Posterior cingulate gyrus (tissue), 11 donors: ENCODE measurements at places on chromosomes 7 and 10.

GRCh38 chr10:99346247-99346646 lies 17.1 kb downstream of the CNNM1 start:
- no peak for DNase-seq

GRCh38 chr7:78514634-78515033 lies 716.1 kb downstream of the PHTF2 start:
- DNase-seq = no peak

GRCh38 chr10:102824664-102825063 lies 12.5 kb downstream of the CYP17A1 start:
- no peak for DNase-seq

DNA sequence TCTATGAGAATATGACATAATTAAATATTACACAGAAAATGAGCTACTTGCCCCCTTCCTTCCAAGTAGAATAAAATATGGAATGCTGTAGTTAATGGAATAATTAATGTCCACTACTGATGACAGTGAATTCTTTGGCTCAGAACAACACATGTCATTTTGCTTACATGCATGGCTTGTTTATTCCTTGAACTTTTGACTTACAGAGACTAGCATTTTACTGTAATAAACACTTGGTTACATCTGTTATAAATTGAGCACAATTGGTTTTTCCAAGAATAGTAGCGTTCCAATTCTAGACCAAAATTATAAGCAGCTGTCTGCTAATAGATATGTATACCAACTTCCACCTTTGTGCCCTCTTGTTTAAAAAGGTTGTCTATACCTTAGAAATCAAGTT lies 286.7 kb downstream of the OTUD1 start:
- DNase-seq = no peak

- no peak for DNase-seq
These were observed 112.5 kb upstream of the GHITM start for GRCh38 chr10:84026821-84027257.

- DNase-seq = no peak
These were observed 315.1 kb downstream of the TNS3 start for GRCh38 chr7:47266799-47267198.

DNA sequence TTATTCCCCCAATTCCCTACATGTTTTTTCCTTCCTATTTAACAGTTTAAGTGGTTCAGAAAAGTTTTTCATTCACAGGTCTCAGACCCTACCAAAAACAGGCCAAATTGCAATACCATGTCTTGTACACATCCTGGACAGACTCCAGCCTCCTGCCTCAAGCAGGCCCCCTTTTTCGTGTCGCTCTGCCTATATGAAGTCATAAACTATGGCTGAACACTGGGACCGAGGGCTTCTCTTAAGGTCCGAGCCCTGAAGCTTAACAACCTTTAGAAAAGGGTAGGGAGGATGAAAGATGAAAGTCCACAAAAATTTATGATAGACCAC lies 1.4 kb downstream of the FBXW4 start:
- no peak for DNase-seq

DNA sequence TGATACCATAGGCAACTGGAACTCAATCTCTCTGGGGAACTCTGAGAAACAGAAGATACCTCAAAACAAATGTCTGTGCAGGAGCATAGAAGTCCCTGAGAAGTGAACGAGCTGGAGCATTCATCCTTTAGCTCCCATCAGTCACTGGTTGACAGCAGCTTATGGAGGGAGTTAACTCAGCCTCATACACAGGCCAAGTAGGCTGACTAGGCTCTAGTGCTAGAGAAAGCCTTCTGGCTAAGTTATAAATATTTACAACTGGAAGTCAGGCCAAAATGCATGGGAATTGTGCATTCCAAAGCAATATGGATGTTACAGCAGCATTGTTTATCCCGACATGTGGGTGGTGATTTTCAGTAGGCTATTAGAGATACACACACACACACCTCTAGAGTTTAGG lies 66.5 kb downstream of the ANK3 start:
- DNase-seq = no peak

GRCh38 chr10:96345222-96345621 lies 13.6 kb downstream of the OPALIN start:
- DNase-seq = no peak

DNA sequence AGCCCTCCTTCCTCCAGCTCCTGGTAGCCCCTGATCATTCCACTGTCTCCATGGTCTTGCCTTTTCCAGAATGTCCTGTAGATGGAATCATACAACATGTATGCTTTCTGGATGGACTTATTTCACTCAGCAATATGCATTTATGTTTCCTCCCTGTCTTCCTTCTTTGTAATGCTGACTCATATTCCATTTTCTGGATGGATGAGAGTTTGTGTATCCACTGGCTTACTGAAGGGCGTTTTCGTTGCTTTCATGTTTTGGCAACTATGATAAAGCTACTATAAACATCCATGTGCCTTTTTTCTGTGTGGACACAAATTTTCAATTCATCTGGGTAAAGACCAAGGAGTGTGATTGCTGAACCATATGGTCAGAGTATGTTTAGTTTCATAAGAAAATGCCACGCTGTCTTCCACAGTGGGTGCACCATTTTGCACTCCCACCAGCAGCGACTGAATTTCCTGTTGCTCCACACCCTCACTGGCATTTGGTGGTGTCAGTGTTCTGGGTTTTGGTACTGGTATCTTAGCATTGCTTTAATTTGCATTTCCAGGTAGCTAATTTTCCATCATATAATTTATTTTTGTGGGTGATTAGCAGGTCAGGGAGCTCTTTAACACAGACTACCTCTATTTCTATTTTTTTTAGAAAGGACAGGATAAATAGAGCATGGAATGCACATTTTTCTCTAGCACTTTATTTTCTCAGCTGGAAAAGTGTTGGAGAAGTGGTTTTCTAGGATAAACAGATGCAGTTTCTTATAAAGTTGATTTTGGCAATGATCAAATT lies 252.2 kb downstream of the WDR37 start:
- DNase-seq = no peak

- DNase-seq = no peak
These were observed 319.8 kb upstream of the PHYHIPL start for GRCh38 chr10:58856508-58857240.

DNA sequence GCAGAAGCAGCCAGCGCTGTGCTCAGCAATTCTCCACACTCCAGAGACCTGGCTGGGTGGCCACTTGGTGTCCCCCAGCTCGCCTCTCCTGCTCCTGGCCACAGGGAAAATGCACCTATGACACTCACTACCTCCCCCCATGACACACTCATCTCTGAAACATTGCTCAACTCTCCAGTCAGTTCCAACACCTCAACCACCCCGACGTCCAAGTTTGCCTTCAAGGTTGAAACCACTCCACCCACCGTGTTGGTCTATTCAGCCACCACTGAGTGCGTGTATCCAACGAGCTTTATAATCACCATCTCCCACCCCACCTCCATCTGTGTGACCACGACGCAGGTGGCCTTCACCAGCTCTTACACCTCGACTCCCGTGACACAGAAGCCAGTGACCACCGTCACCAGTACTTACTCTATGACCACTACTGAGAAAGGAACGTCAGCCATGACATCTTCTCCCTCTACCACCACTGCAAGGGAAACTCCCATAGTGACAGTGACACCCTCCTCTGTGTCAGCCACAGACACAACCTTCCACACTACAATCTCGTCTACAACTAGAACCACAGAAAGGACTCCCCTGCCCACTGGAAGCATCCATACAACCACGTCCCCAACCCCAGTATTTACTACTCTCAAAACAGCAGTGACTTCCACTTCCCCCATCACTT lies 2.7 kb downstream of the MUC3A start:
- no peak for DNase-seq

GRCh38 chr7:74153736-74154135 lies 20.4 kb upstream of the EIF4H start:
- no peak for DNase-seq

GRCh38 chr7:123628829-123629228 lies 26.8 kb upstream of the LMOD2 start:
- no peak for DNase-seq

DNA sequence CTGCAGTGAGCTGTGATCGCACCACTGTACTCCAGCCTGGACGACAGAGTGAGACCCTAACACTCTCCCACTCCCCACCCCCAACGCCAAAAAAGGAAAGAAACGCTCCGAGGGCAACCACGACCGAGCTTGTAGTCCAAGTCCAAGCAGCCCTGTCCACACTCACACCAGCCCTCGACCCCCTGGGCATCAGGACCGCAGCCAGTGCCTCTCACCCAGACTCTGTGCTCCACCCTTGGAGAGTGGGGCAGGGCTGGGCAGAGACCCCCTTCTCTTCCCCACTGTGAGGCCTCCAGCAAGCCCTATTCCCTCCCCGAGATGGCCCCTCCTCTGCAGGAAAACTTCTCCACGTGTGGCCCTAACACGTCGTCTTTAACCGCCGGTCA lies 82.6 kb downstream of the FOXL3 start:
- DNase-seq = no peak

- DNase-seq = no peak
These were observed 49.6 kb downstream of the ADARB2 start for GRCh38 chr10:1687623-1688150.

DNA sequence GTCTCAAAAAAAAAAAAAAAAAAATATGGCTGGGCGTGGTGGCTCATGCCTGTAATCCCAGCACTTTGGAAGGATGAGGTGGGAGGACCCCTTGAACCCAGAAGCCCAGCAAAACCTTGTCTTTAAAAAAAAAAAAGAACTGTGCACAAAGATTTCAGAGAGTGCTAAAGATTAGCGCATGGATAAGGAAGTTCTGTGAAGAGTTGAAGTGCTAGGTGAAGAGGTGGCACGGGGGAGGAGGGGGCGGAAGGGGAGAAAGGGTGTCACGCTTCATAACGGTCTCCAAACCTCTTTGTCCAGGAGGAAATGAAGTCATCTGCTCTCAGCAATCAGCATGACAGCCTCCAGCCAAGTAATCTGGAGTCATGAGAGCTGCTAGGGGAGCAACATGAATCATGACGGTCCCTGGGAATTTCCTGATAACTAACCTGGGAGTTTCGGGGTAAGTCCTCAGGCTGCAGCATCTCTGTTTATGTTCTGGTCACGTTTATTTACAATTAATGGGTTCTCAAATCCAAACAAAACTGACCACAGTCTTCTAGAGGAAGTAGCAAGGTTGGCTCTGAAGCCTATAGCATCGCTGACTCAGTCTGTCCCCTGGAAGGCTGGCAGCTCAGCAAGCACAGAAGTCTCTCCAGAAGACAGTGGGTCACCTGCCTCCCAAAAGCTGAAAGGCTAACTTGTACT lies 1.9 kb upstream of the PLAU start:
- no peak for DNase-seq

DNA sequence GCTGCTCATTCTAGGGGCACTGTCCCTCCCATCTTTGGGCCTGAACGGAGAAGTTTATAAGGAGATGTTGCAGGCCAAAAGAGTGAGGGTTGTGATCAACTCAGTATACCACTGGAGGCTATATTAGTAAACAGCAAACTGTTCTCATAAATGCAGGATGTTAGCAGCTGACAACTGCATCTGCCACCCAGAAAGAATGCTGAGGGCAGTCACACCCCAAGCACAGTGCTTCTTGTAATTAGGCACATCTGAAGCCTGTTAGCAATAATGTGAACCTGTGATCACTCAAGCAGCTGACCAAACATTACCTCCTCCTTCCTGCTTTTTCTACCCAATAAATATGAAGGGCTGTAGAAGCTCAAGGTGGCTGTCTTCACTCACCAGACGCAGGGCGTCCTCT lies 38.4 kb upstream of the ZNF138 start:
- DNase-seq = no peak

DNA sequence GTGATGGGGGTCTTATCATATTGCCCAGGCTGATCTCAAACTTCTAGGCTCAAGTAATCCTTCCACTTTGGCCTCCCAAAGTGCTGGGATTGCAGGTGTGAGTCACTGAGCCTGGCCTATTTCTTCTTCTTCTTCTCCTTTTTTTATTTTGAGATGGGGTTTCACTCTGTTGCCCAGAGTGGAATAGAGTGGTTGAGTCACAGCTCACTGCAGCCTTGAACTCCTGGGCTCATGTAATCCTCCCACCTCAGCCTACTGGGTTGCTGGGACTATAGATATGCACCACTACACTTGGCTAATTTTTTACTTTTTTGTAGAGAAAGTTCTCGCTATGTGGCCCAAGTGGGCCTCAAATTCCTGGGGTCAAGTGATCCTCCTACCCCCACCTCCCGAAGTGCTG lies 124.3 kb downstream of the SKIDA1 start:
- no peak for DNase-seq

DNA sequence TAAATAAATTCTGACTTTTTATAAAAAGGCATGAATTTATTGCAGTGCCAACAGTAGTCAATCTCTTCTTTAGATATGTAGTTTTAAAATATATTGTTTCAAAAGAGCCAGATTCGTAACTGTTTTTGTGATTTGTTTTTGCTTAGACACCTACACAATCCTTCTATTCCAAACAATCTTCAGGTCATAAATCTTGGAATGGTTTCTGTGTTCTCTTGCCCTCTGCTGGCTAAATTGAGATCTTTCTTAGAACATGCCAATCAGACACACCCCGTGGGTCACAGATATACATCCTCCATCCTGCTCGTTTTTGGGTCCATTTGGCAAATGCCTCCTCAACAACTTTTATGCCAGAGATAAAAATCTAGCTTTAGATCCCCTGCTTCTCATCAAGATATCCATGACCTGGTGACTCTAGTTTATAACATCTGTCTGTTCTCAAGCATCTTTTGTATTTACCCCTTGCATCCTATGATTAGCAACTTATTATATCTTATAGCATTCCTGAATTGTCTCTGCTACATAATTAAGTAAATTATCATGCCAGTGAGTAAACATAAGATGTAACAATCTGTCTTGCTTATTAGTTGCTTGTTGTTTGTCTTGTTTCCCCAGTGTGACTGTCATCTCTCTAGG lies 35.3 kb upstream of the IFRD1 start:
- DNase-seq = no peak

- peak; percentile 65 for DNase-seq
These were observed 44.8 kb downstream of the CHST15 start for GRCh38 chr10:124048371-124049290.

GRCh38 chr7:25246306-25246705 lies 18.0 kb upstream of the NPVF start:
- DNase-seq = no peak

DNA sequence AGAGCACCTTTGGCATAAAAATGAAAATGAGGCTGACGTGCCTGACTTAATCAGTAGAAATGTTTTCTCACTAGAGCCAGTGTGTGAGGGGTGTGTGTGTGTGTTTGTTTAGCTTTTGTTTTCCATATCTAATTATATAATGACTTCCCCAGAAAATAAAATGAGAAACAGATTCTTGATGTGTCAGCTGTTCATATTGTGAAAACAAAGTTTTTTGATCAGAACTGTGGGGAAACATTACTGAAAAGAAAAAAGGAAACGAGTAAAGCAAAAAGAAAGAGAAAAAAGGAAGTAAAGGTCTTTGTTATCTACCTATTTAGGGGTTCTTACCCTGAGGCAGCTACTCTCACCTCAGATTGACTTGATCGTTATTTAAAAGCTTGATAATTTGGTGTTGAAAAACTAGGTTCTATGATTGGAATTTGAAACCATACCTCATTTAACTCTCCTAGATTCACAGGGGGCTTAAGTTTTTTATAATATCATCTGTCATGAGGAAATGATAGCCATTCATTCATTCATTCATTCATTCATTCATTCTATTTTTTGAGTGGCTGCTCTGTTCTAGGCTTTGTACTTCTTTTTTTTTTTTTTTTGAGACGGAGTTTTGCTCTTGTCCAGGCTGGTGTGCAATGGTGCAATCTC lies 58.0 kb downstream of the CREM start:
- no peak for DNase-seq
